ENCODE measurements at places on chromosomes 7 and 10.

- no peak for DNase-seq
Observed at GRCh38 chr10:66162560-66163143, 763.2 kb upstream of the LRRTM3 start.

DNA sequence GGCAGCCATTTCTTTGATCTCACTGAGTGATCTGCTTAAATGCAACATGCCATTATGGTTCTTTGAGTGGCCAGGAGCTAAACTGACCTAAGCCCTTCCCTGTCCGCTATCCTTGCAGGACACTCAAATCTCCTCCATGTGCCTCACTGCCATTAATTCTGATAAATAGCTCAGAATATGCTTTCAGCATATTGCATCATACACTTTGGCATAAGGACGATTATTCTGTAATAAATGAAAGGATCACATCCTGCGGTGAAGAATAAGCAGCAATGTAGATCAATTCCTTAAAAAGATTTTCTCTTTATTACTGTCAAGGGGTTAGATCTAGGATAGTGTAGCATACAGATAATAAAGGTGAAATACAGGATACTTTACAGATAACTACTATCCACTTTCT lies 231.8 kb upstream of the CTBP2 start:
- no peak for DNase-seq

DNA sequence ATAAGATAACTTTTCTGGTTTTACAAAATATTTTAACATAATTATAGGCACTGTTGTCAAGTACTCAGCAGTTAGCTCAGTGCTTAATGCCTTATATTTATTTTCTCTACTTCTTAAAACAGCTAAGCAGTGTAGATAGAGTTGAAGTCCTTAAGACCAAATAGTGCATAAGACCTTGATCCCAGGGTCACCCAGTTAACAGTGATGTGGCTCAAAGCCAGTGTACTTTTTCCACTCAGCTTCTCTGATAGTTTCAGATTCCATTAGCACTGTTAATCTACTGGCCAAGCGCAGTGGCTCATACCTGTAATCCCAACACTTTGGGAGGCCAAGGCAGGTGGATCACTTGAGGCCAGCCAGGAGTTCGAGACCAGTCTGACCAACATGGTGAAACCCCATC lies 60.8 kb upstream of the BAMBI start:
- DNase-seq = no peak

DNA sequence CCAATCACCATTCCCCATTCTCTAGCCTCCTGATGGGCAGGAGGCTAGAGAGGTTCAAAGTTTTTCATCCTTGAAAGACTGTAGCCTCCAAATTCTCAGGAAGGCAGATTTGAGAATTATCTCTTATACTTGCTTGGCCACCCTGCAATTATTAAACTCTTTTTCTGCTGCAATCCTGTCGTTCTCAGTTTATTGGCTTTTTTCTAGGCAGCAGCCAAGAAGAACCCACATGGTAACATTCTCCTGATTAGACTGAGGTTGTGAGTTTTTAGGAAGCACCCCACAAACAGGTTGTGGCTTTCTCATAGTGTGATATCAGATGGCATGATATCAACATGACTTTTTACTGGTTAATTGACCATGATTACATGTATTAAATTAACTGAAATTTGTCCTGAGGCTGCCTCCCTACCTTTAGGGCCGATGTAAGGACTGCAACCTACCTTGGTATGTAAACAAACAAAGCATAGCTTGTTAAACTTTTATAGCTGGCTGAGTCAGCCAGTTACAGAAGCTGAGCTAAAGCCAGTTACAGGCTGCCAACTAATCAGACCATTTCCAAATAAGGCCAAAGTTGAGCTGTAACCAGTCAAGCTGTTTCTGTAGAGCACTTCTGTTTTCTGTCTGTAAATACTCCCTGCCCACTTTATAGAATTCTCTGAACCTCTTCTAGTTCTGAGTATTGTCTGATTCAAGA lies 3.2 kb upstream of the ZNF248 start:
- DNase-seq = peak; percentile 76

- DNase-seq = no peak
Observed at GRCh38 chr7:36286226-36286625, 103.4 kb upstream of the ANLN start.

DNA sequence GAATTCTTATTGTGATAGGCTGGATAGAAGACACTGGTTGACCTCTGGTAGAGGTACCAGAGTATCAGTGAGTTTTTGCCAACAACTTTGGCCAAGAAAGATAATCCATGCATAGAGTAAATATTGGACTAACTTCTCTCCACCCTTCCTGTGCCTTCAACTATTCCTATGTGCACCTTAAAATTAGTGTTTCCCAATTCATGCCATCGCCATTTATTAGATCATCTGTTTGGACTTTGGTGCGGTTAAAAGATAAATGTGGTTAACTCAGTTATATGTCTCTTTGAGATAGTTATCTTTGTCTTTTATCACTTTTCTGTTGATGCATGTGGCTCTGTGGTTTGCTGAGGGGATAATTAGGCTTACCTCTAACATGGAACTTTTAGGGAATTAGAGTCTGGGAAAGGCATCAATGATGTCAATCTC lies 4.6 kb downstream of the PAPSS2 start:
- no peak for DNase-seq

GRCh38 chr10:77927402-77928246 lies 1.1 kb upstream of the DLG5 start:
- DNase-seq = no peak

DNA sequence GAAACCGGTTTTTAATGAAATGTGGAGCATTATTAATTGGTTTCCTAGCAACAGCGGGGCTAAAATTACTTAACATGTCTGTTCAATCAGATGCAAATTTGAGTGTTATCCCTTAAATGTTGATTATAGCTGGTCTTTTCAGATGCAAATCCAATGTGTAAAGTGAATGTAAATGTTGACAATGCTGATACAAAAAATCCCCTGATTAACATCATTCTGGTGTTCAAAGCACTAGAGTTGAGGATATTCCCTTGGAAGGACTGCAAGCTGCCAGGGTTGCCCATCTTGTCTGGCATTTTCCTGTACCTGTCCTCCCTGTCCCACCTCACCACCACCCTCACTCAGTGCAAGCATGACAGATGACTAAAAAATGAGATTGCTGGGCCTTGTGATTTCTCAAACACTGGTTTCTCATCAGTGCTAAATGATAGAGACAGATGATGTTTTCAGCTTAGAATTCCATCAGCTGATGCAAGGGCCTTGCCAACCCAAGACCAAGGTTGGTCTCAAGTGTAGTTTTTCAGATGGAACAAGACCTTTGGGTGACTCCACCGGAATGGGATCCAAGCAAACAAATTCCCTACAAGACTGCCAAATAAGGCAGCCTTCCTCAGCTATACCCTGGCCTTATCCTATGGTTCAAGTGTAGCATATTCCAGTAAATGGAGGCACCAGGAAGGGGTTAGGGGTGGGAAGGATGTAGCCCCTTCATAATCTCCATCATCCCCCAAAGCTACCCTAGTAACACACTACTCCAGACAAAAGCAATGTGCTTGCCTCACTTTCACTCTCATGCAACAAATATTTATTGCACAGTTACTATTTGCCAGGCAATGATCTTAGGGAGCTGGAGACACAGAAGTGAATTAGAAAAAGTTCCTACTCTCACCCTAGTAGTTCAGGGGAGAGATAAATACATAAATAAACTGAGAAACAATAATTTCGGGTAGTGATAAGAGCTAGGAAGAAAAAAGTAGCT lies 54.9 kb downstream of the JAZF1 start:
- no peak for DNase-seq

GRCh38 chr7:30029696-30030095 lies 1.5 kb downstream of the PLEKHA8 start:
- DNase-seq = no peak

DNA sequence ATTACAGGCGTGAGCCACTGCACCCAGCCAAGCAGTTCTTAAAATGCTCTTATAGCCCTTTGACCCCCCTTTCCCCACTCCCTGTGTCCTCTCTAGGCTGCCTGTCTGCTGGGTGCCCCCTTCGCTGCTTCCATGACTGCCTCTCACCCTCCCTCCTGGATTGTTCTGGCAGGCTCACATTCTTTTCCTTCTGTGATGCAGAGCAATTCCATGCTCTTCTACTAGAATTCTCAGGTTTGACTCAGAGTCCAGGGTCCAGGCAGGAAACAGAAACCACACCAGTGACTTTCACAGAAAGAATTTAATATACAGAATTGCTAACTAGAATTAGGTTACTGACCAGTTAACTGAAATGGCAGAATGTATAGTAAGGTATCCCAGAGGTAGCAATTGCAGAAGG lies 244.8 kb downstream of the BAMBI start:
- no peak for DNase-seq

DNA sequence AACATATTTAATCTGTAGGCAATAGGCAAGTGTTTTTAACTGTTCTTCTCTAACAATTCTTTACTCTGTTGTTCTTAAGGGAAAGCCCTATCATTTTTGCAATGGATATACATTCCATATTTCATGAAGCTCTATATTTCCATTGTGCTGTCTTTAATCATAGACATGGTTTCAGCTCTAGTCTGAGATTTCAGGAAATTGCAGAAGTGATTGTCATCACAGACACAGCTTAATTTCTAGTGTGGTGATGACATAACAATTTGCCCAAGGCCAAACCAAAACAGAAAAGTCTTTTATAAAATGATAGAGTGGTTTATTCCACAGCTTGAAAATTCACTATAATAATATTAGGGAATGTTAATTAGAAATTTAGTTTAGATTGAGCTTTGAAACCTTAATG lies 494.1 kb upstream of the SEMA3A start:
- peak; percentile 11 for DNase-seq

- no peak for DNase-seq
Observed at GRCh38 chr7:1794888-1795542, 124.9 kb downstream of the ELFN1 start.

DNA sequence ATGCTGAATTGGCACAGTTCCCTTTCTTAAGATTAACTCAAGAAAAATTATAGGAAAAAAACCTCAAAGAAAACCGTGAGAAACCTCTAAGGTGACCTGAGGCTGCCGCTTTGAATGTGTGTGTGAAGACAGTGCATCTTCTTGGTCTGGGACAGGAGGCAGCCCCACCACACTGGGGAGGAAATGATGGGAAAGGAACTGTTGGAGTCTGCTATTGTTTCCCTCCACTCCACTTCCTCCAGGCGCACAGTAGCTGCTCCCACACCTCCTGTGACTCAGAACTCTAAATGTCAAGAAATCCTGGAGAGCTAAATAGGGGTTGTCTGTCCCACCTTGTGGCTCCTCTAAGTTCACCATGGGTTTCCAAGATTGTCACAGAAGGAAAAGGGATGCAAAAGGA lies 179.4 kb downstream of the PDE1C start:
- no peak for DNase-seq

GRCh38 chr7:28708033-28708951 lies 249.8 kb downstream of the TRIL start:
- DNase-seq = peak; percentile 64

GRCh38 chr10:30403494-30403893 lies 30.5 kb upstream of the MAP3K8 start:
- DNase-seq = no peak

- DNase-seq = no peak
Observed at GRCh38 chr7:108380517-108380916, 75.7 kb downstream of the NRCAM start.

DNA sequence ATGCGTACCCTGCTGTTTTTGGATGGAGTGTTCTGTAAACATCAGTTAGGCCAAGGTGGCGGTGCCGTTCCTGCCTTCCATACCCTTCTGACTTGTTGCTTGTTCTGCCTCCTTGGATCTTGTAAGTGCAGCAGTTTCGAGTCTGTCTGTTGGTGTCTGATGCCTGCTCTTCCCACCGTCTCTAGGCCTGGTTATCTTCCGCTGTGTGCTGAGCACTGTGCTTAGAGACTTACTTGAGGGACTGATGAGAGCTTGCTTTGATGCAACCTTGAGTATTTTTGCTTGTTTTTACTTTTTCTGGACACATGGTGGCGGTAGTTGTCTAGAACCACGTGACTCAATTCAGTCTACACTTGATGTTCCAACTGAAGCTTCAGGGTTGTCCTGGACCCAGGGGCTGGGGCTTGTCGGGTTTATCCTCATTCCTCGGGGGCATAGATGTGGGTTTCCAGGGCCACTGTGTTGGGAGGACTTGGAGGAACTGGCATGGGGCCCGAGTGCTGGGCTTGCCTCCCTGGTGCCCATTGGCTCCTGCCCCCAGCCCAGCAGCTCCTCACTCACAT lies 14.4 kb upstream of the SPRN start:
- DNase-seq = no peak

- DNase-seq = no peak
Observed at GRCh38 chr10:115066528-115066927, 26.6 kb upstream of the ATRNL1 start.

DNA sequence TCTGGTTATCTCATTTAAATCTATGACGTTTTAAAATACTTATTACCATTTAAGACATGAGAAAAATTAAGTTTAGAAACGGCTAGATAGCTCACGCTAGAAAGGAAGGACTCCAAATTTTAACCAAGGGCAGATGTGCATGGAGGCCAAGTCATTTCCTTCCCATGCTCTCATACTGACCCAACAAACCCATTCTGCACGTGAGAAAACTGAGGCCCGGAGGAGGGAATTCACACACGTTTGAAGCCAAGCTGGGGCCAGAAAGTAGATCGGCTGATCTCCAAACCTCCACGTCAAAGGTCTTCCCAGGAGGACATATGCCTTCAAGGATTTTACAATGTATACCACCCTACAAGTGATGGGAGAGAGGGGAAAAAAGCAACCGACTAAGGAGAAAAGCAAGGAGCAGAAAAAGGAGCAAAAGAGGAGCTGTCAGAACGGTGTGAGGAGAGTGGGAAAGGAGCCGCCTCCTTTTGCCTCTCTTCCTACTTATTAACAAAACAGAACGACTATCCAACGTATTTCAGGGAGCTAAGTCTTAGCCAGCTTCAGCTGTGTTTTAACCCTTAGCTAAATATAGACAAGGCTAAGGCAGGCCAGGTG lies 645 bp upstream of the SIRT1 start:
- peak; percentile 24 for DNase-seq

DNA sequence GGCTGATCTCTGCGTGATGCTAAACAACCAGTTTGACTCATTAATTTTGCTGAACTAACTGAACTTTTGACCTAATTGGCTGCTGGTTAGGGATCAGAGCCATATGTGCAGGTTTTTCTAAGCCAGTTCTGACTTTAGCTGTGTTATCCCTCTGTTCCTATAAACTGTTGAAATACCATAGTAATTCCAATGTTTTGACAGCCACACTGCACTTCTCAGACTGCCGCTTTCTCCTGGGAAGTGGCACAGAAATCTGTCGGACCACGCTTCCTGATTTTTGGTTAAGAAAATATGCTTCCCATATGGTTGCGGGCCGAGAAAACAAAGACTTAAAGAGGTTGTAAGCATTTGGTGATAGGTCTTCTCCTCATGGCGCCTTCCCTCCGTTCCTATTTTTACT lies 42.3 kb downstream of the TBXAS1 start:
- no peak for DNase-seq

- no peak for DNase-seq
Observed at GRCh38 chr10:8150401-8150905, 96.0 kb downstream of the GATA3 start.

GRCh38 chr10:89649051-89649450 lies 4.0 kb upstream of the PANK1 start:
- no peak for DNase-seq

DNA sequence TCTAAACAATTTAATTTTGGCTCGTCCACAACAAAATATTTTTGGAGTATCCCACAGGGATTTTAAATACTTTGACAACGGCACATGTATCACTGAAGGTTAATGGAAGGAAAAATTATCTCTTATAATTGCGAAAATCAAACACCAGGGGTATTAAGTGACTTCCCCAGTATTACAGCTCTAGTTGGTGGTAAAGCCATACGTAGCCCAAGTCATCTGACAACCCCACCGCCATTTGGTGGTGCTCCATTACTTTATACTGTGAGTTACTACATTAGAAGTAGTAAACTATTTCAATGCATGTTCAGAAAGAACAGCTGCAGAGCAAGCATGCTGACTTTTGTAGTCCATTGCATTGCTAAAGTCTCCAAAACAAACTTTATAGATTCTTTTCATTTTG lies 179.7 kb downstream of the HGF start:
- DNase-seq = no peak

Data from AG09309 (cell line).